ENCODE measurements at places on chromosomes 3 and 15. TPM values are rescaled to one million over a fixed set of nuclear protein-coding genes. Genes with fewer than 3 reads are reported as not detected.

GRCh38 chr15:81807186-81807585 lies 238.6 kb downstream of the MEX3B start:
- DNase-seq: no peak

Gene LTK
- total RNA-seq: 0.91 TPM

DNA sequence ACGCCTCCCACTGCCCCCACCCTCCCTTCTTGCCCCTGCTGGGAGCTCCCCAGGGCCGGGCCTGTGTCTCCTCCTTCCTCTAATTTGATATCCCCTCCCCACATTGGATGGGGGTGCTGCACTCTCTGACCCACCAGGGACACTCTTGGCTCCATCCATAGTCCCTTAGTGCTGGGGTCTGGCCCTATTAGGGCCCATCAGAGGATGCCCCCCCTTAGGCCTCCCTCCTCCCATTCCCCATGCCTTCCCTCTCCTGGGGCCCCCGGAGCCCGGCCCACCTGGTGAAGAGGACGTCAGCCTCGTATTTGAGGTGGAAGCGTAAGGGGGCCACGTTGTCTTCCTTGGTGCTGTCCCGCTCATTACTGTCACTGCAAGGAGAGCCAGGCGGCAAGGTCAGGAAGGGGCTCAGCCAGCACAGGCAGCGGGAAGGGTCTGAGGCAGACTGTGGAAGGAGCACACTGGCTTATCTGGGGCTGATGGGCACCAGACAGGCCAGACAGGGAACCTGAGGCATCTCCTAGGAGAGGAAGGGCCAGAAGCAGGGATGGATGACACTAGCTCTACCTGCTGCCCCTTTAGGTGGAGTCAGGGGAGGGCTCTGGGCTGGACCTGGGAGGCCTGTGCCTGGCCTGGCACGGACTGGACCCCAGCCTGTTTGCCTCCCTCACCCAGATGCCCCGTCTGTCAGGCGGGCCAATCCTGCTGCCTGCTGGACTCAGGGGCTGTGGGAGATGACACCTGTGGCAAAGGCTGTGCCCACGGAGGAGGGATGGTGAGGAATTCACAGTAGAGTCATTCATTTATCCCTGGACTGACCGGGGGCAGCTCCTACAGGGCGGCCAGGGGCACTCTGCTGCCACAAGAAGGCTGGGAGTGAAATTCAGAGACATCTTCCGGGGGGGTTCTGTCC lies 36.2 kb downstream of the FEM1B start:
- peak; percentile 32 for DNase-seq

DNA sequence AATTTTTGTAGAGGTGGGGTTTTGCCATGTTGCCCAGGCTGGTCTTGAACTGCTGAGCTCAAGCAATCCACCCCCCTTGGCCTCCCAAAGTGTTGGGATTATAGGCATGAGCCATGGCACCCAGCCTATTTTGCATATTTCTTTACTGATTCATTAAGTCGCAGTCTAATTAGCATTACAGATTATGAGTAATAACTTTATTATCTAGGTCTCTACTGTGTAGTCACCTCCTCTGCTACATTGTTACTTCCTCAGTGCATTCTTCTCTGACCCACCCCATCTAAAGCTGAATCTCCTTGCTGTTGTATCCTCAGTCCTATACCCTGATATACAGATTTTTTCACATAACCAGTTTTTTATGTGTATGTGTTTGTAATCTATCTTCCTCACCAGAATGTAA lies 61.7 kb downstream of the TFDP2 start:
- DNase-seq: no peak

Gene SATB1
- 72.6 TPM for total RNA-seq

GRCh38 chr3:18047052-18047451 lies 304.6 kb upstream of the TBC1D5 start:
- DNase-seq: no peak

DNA sequence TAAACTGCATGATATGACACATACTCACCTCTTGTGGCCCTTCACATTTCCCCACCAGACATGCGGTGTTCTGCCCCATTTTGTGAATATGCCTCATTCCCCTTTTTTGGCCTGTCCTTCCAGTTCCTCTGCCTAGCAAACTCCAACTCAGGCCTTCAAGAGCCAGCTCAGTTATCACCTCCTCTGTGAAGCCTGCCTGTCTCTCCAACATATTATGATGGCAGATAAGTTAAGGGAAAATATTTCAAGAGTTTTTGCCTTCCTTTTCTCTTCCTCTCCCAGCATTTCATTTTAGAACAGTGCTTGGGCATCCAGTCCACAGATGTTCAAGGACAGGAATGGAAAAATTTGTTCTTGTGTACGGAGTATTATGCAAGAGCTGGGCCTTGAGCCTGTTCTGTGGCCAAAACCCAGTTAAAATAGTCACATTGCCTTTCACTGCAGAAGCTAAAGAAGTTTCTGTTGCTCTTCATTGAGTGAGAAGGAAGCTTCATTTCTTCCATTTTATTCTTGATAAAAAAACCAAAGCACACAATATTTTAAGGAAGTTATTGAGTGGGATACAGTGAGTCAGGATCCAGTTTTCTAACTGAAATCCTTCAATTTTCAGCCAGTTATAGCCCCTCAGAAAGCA lies 192.0 kb downstream of the GHSR start:
- DNase-seq: no peak

- no peak for DNase-seq
Observed at GRCh38 chr15:47337106-47337505, 380.2 kb upstream of the SEMA6D start.

GRCh38 chr3:163576314-163576713 lies 1502.0 kb downstream of the SI start:
- no peak for DNase-seq

- no peak for DNase-seq
Observed at GRCh38 chr3:52167240-52167639, 13.0 kb upstream of the POC1A start.

DNA sequence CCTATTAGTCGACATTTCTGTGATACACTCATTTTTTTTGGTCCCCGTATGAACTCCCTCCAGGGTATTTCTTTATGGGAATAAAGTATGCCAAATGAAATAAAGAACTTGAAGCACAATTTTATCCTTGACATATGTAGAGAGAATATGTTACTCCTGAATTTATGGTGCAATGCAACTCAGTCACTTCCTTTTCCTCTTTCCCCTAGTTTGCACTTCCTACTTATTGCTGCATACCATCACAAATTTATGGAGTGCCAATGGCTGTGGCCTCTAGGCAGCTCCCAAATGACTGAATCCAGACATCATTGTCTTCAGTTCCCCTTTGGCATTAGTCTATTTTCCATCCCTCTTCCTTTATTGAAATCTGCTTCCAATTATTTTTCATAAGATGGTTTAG lies 403.5 kb downstream of the FHIT start:
- no peak for DNase-seq

- DNase-seq: no peak
Observed at GRCh38 chr3:46080969-46081345, 53.7 kb upstream of the XCR1 start.

Gene SPINK8
- total RNA-seq: not detected

- DNase-seq: no peak
Observed at GRCh38 chr3:122103821-122104514, 48.8 kb downstream of the CD86 start.

DNA sequence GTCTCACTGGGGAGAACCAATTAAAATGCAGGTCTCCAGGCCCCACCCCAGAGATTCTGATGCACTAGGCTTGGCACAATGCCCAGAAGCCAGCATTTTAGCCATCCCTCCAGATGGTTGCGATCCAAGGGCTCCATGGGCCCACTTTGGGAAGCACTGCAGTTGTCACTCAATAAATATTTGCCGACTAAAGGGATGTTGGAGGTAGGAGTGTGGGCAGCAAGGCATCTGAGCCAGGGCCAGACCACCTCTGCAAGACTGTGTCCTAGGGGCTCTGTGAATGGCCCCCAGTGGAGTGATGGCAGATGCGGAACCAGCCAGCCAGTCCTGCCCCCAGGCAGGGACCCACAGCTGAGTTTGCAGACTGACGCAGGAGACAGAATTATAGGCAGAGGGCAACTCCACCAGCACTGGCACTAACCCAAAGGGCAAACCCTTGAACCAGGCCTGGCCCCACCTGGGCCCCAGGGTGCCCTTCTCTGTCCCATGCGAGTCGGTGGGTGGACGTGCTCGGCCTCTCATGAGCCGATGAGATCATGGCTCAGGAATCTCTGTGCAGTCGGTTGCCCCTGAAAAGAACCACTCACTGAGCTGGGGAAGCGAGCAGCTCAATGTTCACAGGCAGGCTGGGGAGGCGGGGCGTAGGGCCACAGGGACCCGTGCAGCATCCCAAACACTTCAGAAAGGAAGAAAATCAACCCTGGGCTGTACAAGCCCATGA lies 49.7 kb downstream of the SEMA5B start:
- peak; percentile 69 for DNase-seq

Gene FEZF2
- not detected for total RNA-seq

GRCh38 chr15:84600687-84601554 lies at the start of gene ZSCAN2:
Gene ZSCAN2 (plus strand): TSS chr15:84601009. CDS start chr15:84603928, 2,919 bp downstream.
- peak; percentile 90 for DNase-seq

GRCh38 chr3:9703736-9704346 lies at the start of gene CPNE9:
Gene CPNE9 (plus strand): TSS chr3:9703833. CDS start chr3:9703997, 164 bp downstream.
- no peak for DNase-seq

Gene FILIP1L
- 19.8 TPM for total RNA-seq

Gene TICRR
- 10.2 TPM for total RNA-seq

Gene ELP6
- 49.2 TPM for total RNA-seq

DNA sequence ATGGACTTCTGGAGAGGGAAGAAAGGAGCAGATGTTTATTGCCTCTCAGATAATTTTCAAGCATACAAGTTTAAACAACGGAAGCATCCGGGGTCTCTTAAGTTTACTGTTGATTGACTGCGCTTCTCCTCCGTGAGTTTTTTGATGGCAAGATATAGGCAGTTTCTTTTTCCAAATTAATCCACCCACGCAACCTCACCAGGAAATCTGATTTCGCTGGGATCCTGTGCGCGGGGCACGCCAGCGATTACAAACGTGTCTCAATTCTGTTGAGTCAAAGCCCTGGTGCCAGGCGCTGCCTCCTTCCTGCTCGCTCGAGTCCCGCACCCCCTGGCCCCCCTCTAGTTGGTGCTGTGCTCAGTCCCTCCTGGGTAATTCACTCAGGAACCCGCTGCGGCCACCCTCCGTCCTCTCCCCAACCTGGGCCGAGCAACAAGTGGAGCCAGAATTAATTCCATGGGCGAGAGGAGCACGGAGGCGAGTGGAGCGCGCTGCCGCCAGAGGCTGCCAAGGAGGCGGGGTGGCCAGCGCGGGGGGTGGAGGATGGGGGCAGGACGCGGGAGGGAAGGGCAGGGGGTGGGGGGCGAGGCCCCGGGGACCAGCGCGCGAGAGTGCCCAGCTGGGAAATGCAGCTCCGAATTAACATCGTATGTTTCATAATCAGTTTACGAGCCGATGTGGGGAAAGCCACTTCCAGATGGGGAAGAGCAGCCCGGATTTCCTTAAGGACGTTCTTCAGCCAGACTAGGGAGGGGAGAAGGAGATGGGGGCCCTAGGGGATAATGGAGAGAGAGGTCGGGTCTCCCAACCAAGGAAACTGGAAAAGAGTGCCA lies 6.0 kb downstream of the WNT5A start:
- DNase-seq: peak; percentile 51

DNA sequence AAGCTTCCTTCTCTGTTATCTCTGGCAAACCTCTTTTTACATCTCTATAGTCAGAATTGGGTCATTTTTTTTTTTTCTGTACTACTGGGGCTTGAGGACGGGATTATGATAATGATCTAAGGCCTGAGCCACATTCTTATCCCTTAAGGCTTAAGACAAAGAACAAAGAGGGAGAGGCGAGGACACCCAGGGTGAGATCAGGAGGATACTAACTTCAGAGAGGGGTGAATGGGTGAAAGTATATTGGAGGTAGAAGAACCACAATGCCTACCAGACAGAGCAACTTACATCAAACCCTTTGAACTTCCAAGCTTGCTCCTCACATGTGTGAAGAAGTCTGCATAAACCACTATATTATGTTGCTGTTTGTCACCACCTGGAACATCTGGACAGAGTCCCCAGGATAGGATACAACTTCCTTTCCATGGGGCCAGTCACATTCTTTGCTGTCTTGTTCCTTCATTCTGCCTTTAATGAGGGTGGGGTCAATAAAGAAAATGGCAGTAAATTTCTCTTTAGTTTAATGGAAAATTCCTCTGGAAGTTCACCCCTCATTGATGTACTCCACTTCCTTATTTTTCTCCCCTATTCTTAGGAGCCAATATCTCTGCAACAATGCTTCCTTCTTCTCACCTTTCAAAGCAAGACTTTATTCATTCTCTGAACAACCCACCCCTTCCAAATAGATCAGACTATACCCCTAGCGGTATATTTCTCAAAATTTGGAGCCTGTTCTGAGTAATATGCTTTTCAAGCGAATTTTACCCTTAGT lies 9.1 kb upstream of the PDCD6IP start:
- DNase-seq: no peak

GRCh38 chr15:78389322-78389721 lies 48.7 kb upstream of the IREB2 start:
- DNase-seq: no peak

Gene CHAC1
- 2.7 TPM for total RNA-seq

- DNase-seq: no peak
Observed at GRCh38 chr3:100209948-100210771, 50.6 kb upstream of the TBC1D23 start.

DNA sequence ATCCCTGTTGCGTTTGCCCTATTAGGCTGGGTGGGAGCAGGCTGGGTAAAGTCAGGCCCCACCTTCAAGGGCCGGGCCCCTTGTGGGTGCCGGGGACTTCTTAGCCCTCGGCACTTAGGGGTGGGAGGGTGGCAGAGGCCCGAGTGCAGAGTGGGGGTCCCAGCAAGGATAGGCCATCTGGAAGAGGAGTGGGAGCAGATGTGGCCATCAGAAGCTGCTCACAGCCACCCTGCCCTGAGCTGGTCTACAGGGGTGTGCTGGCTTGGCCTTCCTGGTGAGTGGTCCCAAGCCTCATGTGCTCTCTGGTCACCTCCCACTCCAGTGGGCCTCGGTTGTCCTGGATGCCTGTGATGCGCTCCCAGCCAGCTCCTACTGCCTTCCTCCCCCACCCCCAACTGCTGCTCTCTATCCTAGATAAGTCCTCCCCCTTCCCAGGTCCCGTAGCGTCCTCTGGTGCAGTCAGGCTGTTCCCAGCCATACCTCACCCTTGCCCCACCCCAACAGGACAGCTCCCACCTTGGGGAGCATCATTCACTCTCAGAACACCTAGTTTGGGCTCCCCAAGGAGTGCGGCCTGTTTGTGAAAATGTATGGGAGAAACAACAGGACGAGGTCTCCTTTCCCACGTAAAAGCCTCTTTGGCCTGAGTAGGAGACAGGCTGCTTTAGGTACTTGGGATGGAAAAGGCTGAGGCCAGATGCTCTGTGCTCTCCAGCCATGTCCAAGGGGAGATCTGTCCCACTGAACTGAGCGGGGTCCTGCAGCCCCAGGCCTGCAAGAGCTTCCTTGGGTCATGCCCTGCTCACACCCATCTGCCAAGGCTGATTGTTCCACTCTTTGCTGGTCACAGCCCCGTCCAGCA lies 24.9 kb upstream of the PLXNA1 start:
- no peak for DNase-seq

Gene HRG
- not detected for total RNA-seq
